ENCODE measurements at places on chromosomes 4 and X. TPM values are rescaled to one million over a fixed set of nuclear protein-coding genes. Genes with fewer than 3 reads are reported as not detected.

- no peak for DNase-seq
Measured at GRCh38 chr4:152785639-152786615, 6.2 kb downstream of the ARFIP1 start.

DNA sequence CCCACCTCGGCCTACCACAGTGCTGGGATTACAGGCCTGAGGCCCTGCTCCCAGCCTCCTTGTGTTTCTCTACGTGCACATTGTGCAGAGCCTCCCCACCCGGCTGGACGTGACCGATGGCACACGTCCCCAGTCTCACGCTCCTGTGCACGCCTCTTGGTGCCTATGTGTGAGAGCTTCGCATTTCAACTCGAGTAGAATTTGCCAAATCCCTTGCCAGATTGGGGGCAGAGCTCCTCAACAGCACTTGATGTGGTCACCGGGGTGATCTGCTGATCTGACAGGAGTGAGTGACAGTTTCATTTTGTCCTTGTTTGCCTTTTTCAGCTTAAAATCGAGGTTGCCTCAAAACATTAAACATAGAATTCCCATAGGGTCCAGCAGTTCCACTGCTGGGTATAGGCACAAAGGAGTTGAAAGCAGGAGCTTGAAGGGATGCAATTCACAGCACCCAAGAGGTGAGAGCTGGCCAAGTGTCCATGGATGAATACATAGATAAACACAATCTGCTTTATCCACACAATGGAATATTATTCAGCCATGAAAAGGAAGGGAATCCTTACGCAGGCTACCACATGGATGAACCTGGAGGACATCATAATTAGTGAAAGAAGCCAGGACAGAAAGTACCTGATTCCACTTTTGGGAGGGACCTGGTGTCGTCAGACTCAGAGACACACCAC lies 17.6 kb downstream of the TMEM187 start:
- no peak for DNase-seq

GRCh38 chr4:80268936-80269335 lies 2.5 kb downstream of the FGF5 start:
- no peak for DNase-seq

The PCDH19 gene
- polyA plus RNA-seq, result 60.0 TPM

DNA sequence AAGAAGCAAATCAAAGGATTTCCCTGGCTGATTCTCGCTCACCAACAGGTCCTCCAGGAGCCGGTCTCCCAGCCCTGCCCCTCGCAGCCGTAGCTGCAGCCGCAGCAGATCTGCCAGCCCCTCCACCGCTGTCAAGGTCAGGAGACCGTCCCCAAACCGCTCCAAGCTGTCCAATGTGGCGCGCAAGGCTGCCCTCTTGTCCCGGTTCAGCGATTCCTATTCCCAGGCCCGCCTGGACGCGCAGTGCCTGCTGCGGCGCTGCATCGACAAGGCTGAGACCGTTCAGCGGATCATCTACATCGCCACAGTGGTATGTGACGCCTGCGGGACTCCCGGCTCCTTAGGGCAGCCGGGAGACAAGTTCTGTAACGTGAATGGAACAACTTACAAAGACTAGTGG lies 25.6 kb downstream of the SPATA18 start:
- DNase-seq, result peak; percentile 7

GRCh38 chr4:82898322-82899243 lies 2.0 kb upstream of the THAP9 start:
- DNase-seq, result no peak

The MAGEA2 gene
- not detected for polyA plus RNA-seq

The CXCL13 gene
- not detected for polyA plus RNA-seq

- DNase-seq, result peak; percentile 35
Measured at GRCh38 chr4:47668810-47669408, 169.0 kb downstream of the CORIN start.

The MAGEA2B gene
- polyA plus RNA-seq, result not detected

DNA sequence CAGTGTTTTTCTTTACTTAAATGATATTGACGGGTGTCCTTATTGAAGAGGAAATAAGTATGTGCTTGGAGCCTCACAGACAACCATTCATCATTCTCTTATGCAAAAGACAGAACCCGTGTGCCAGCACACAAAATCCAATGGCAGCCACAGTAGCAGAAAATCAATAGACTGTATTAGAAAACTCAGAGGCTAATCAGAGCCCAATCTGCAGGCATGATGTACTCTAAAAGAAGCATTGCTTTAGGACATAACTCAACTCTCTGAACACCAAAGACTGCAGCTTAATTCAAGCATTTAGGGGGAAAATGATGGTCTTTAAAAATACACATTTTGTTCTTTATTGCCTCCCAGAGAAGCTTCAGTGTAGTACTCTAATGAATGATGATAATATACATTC lies 476.9 kb downstream of the PDHA2 start:
- no peak for DNase-seq

GRCh38 chr4:124757126-124757525 lies 44.6 kb upstream of the ANKRD50 start:
- DNase-seq, result no peak

DNA sequence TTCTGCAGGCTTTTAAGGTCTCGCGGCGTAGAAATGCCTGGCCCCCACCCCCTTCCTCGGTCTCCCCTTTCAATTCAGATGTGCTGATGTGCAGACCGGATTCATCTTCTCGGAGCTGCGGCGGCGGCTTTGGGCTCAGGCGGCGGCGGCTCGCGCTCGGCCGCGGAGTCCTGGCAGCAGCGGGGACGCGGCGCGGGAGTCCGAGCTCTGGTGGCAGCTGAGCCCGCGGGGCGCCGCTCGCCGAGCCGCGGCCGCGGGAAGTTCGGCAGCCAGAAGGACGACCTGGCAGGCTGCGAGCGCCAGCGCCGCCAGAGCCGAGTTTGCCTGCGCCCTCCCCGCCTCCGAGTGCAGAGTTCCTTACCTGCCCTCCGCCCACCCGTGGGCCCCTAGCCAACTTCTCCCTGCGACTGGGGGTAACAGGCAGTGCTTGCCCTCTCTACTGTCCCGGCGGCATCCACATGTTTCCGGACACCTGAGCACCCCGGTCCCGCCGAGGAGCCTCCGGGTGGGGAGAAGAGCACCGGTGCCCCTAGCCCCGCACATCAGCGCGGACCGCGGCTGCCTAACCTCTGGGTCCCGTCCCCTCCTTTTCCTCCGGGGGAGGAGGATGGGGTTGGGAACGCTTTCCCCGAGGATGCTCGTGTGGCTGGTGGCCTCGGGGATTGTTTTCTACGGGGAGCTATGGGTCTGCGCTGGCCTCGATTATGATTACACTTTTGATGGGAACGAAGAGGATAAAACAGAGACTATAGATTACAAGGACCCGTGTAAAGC lies 448 bp downstream of the TLL1 start:
- DNase-seq, result peak; percentile 35

DNA sequence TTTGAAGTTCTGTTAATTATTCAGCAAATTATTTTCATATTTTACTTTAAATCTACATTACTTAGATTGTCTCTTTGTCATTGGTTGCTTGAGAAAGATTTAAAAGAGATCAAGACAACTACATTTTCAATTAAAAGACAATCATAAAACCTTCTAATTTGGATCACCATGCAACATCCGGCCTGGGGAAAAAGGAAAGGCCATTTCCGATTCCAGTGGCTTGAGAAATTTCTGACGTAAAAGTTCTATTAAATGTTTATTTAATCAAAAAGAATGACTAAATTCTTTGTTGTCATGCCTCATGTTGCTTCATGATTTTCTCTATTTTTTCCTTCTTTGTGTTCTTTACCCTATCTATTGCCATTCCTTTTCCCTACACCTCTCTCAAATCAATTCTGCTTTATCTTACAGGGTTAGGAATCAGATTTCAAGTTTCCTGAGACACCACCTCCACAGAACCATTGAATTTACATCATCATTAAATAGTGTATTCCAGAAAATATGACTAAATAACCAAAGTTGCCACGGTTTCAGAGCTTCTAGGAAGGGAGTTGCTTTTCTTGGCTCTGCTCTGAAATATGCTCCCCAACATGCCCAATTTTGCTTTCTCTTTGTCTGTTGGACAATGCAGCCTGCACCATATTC lies 124.6 kb upstream of the ACSL4 start:
- DNase-seq, result no peak

DNA sequence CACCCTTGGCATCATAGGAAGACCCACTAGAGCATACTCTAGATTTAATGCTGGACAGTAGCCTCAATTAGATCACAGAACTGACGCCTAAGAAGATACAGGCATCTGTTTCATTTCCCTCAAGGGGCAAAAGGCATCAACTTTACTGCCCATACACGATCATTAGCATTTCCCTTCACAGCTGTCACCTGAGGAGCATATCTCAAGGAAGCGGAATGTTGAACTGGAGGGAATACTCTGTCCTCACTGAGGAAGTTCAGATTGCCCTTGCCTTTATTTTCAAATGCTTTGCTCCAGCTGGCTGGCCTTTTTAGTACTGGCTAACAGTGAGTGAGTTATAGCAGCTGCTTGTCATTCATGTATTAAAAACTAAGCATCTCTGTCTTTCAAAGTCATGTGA lies 508.4 kb upstream of the GALNT7 start:
- DNase-seq, result no peak

The RS1 gene
- polyA plus RNA-seq, result 0.33 TPM

DNA sequence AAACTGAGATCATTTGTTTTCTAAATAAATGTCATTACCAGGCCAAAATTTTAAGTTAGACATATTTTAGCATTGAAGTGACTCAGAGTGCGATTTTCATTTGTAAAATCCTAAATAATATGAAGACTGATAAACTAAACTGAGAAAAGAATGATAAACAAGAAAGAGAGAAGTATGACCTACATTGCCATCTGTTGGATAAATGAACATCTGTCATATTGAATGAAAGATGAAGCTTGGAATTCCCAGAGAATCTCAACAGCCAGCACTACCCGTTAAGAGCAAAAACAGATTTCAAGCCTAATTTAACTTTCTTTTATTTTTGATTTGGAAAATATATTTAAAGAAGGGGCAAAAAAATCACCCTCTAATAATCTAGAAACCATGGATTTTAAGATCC lies 591.0 kb upstream of the ATOH1 start:
- DNase-seq, result peak; percentile 68

DNA sequence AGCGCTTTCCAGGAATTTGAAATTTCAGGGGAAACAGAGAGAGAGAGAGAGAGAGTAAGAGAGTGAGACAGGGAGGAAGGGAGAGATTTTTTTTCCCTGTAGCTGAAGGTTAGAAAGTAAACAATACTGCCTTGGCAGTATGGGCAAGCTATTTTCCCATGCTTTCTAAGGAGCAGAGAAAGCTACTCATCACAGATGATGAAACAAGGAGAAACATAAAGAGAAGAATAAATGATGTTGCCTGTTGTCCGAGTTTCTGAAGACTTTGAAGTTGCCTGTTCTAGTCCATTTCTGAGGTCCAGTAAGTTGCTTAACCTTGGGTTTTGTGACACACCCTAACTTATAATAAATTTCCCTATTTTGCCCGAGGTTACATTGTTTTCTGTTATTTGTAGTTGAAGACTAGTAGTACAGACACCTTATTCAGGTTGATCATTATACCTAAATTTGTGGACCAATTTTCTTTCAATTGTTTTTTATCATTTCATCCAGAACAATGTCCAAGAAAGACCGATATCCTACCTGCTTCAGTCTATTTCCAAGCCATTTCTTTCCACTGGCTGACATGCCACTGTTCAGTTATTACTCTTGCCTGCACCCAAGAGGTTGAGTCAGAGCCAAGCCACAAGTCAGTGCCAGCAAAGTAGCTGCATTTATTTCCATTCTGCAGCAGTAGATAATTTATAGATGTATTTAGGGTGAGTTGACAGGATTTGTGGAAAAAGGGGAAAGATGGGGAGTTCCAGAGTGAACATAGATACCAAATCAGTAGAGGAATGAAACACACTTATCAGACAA lies 49.7 kb upstream of the SLC16A2 start:
- peak; percentile 4 for DNase-seq

- no peak for DNase-seq
Measured at GRCh38 chrX:20383477-20383876, 116.8 kb upstream of the RPS6KA3 start.

DNA sequence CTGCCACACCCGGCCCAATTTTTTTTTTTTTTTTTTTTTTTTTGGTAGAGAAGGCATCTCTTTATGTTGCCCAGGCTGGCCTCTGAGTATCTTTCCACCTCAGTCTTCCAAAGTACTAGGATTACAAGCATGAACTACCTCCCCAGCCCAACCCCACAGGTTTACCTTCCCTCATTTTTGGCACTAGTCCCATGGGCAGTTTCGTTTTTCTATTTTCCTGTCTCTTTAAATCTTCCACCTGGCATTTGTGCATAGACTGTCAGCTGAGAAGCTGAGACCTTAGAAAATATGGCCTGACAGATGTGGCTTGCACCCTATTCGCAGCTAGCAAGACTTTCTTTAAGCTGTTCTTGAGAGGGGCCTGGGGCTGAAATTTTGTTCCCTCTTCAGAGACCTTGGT lies 27.9 kb downstream of the TNIP2 start:
- no peak for DNase-seq

- no peak for DNase-seq
Measured at GRCh38 chr4:8047837-8048678, 108.4 kb upstream of the AFAP1 start.

- no peak for DNase-seq
Measured at GRCh38 chrX:31392513-31392912, 320.7 kb upstream of the FTHL17 start.

- no peak for DNase-seq
Measured at GRCh38 chrX:121179972-121180371, 132.6 kb downstream of the GLUD2 start.

DNA sequence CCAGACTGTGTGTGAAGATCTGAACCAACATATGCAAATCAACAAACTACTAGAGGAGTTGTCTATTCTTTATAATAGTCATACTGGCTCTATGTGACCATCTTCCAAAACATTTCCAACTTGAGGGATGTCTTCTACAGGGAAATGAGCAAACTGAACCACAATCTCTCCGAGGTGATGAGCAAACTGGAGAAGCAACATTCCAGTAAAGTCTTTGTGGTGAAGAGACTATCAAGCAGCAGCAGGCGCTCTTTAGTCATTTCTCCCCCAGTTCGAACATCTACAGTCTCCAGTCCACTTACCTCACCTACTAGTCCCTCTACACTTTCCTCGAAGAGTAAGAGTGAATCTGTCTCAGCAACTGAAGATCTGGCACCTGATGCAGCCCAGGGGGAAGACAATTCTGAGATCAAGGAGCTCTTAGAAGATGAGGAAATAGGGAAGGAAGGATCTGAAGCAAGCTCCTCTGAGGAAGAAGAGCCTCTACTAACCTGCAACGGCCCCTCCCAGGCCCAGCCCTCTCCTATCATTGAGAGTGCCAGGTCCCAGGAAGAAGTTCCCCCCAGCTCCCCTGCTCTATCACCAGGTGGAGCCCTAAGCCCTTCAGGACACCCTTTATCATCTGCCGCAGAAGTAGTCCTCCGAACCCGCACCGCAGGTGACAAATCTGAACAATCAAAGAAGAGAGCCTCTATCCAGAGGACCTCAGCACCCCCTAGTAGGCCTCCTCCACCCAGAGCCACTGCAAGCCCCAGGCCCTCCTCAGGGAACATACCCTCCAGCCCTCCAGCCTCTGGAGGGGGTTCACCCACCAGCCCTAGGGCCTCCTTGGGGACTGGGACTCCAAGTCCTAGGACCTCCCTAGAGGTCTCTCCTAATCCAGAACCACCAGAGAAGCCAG lies 98.1 kb downstream of the HNRNPD start:
- no peak for DNase-seq

- DNase-seq, result no peak
Measured at GRCh38 chrX:68204521-68205038, 228.7 kb downstream of the OPHN1 start.

- DNase-seq, result no peak
Measured at GRCh38 chr4:99687120-99687519, 29.5 kb upstream of the C4orf54 start.

- DNase-seq, result no peak
Measured at GRCh38 chr4:20384456-20384855, 132.8 kb downstream of the SLIT2 start.

- no peak for DNase-seq
Measured at GRCh38 chrX:83509254-83509801, 1.2 kb downstream of the POU3F4 start.
